Activated CD4-positive, alpha-beta T cell treated with anti-CD3 and anti-CD28 coated beads for 24 hours (primary cell): ENCODE measurements at places on chromosomes 2 and 18.

- DNase-seq, result no peak
Measured at GRCh38 chr18:57819119-57819518, 16.0 kb upstream of the ATP8B1 start.

GRCh38 chr2:205500065-205500464, 182.2 kb upstream of the NRP2 start:
- no peak for DNase-seq

GRCh38 chr2:218471036-218471435, 52.1 kb downstream of the VIL1 start:
- DNase-seq, result no peak

DNA sequence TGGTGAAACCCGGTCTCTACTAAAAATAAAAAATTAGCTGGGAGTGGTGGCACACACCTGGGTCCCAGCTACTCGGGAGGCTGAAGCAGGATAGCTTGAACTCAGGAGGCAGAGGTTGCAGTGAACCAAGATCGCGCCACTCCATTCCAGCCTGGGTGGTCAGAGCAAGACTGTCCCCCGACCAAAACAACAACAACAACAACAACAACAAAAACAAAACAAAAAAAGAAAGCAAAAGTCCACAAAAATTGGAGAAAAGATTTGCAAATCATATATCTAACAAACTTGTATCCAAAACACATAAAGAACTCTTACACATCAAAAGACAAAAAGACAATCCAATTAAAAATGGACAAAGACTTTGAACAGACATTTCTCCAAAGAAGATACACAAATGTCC, 10.4 kb downstream of the PPM1G start:
- no peak for DNase-seq

GRCh38 chr2:27378096-27378808, 2.3 kb downstream of the ZNF513 start:
- DNase-seq, result no peak

DNA sequence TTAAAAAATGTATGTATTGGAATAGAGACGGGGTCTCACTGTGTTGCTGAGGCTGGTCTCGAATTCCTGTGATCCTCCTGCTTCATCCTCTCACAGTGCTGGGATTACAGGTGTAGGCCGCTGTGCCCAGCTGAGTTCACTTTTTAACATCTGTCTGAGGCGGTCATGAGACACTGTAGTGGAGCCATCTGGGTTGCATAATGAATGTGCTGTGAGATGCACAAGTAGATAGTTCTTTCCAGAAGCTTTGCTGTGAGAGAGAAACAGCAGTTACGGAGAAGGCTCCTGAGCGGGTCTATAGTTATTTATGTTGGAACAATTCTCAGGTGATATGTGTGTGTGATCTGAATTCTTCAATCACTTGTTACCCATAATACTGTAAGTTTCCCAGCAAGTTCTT, 3.1 kb downstream of the RMC1 start:
- no peak for DNase-seq

GRCh38 chr2:120571015-120571728, 164.5 kb upstream of the GLI2 start:
- DNase-seq, result no peak

- no peak for DNase-seq
Measured at GRCh38 chr2:190582736-190583506, 48.4 kb upstream of the NEMP2 start.

- DNase-seq, result no peak
Measured at GRCh38 chr2:3630631-3631030, 27.4 kb upstream of the ALLC start.
